ENCODE measurements at places on chromosomes 12 and 14.

GRCh38 chr14:55743551-55743950 is 163.5 kb downstream of the KTN1 start:
- no peak for DNase-seq

- no peak for DNase-seq
Observed at GRCh38 chr14:76993752-76994151, 34.8 kb downstream of the IRF2BPL start.

DNA sequence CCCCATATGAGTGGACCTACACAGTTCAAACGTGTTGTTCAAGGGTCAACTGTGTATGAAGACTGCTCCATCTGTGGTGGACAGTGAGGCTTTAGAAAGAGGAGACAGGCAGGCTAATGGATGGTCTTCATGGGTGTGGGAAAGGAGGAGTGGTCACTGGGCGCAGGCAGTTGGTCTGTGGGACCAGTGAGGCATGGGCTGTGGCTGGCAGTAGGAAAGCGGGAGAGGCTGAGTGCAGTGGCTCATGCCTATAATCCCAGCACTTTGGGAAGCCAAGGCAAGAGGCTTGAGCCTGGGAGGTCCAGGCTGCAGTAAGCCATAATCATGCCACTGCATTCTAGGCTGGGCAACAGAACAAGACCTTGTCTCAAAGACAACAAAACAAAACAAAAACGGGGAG is 2.0 kb upstream of the NR4A1 start:
- DNase-seq: no peak

DNA sequence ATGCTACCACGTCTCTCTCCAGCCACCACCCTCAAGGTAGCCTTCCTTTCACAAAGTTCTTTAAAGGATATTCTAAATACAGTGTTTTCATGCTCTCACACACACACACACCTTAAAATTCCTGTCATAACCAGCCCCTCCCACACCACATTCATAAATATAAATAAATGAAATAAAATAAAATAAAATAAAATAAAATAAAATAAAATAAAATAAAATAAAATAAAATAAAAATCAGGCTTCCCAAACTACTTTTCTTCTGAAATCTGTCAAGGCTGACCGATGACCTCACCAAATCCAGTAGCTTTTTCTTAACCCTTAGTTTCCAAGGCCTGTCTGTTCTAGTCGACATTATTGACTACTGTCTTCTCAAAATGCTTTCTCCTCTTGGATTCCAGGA is 378.4 kb downstream of the SEC23A start:
- no peak for DNase-seq

DNA sequence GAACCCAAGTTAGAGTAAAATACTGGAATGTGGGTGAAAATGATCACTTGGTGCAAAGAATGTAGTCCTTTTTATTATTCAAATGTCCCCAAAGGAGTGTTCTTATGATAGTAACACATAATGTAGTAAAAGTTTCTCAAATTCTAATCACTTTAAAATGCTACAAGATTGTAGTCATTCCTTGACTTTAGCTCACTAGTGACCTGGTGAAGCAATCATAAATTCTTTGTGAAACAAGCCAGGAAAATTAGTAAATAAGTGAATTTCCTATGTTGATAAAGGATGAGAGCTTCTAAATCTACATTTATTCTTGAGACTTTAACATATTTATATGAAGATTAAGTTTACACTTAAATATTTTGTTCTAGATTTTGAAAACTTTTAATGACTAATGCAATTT is 30.7 kb upstream of the SLC17A8 start:
- DNase-seq: peak; percentile 22

DNA sequence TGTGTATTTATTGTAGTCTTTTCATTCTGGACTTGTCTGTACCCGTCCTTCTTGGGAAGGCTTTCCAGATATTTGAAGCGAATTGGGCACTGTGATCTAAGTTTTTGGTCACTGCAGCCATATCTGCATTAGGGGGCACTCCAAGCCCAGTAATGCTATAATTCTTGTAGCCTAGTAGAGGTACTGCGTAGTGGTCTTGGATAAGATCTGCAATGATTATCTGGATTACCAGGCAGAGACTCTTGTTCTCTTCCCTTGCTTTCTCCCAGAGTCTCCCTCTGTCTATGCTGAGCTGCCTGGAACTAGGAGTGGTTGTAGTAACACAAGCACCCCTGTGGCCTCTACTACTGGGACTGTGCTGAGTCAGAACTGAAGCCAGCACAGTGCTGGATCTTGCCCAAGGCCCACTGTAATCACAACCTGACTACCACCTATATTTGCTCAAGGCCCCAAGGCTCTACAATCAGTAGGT is 30.0 kb downstream of the SLC38A2 start:
- DNase-seq: peak; percentile 62

GRCh38 chr14:43901911-43902673 is 605.0 kb downstream of the FSCB start:
- DNase-seq: no peak

DNA sequence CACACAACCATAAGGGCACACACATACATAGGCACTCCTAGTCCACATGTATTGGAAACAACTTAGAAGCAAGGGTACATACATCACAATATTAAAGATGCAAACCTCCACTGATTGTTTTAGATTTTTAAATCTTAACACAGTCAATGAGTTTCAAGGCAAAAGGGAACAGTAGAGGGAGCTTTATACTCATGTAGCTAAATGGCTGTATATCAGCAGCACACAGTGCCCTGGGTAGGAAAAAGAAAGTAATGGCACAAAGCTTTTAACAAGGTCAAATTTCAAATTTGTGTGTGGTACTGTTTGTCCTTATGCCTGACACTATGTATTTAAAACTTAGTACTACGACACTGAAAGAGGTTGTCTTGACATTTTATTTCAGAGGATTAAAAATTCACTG is 262.0 kb downstream of the MED13L start:
- peak; percentile 72 for DNase-seq

- no peak for DNase-seq
Observed at GRCh38 chr14:100011628-100012325, 53.4 kb upstream of the EVL start.

All from iris pigment epithelial cell (primary cell).